ENCODE measurements at places on chromosomes 6 and 20.

DNA sequence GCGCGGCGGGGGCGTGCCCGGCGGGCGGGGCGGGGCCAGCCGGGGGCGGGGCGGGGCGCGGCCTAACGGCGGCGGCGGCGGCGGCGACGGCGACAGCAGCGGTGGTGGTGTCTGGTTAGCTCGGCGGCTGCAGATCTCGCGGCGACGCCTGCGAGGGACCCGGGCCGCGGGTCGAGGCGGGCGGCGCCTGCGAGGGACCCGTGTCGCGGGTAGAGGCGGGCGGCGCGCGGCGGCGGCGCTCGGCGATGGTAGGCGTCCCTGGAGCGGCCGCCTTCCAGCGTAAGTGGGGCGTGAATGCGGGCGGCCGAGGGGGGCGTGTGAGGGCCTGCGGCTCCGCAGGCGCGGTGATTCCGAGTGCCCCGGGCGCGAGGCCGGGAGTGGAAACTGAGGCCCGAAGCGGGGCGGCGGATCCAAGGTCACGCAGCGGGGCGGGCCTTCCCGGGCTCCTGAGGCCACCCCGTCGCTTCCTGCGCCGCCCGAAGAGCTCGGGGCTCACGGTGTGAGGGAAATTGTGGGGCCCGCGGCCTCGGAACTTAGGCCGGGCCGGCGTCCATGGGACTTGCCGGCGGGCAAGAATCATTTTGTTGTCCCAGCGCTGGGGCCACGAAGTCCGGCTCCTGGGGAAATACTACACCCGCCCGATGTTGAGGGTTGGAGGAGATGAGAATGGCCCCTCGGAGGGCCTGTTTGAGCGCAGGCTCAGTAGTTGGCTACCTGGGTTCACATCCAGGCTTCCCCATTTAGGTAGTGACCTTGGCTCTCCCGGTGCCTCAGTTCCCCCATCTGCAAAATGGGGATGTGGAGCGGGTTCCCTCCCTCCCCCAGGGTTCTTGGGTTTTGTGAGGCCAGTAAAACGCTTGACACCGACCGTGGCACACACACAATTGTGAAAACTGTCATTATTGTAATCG lies at the start of gene CBFA2T2:
Gene CBFA2T2, plus strand, starts transcription at position 74 of the 911 bp plus-strand sequence. Its CDS starts 172 bp downstream, at position 246.
- DNase-seq = no peak

DNA sequence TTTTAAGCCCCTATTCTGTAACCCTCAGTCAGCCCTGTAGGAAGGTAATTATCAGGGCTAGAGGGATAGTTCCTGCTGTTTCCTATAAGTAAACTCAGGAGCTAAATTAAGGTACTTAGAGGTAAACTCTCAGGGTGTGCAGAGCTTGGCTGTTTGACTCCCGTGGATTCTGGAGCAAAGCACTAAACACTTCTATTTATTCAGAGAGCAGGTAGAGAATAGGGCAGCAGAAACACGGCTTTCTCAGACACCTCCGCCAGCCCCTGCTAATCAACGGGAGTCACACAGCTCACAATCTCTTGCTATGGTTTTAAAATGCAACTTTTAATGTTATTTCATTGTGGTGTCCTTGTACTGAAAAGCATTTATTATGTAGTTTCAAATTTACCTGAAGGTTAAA lies 21.8 kb downstream of the PRKN start:
- no peak for DNase-seq

DNA sequence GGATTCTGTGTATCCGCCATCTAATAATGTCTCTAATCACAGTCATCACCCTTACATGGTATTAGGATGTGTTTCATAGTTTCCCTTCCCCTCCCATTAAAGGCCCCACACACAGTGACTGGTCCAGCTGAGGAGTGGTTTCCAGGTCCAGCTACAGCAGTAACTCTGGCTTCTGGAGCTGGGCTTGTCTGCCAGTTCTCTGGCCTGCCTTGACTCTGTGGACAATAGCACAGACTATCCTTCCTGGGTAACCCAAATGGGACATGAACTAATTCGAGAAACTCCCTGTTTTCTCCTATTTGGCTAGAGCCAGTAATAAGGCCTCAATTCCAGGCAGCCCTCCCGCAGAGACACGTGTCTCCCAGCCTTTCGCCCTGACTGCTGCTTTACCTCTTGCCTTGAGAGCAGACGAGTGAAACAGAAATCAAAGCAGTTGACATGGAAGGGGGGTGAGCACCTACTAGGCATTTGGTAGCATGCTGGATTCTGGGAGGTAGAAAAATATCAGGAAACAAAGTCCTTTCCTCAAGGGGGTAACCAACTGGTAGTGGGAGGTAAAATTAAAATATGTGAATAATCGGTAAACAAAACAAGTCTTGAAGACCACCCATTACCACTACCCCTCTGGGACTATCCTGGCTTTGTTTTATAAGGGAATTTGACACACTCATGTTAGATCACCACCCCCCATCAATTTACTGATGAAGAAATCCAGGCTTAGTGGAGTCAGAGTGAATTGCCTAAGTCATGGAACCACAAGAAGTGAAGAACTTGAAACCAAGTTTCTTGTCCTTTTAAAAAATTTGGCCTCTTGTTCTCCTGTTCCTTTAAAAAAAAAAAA lies 1.2 kb downstream of the TRAF3IP2 start:
- DNase-seq = no peak

DNA sequence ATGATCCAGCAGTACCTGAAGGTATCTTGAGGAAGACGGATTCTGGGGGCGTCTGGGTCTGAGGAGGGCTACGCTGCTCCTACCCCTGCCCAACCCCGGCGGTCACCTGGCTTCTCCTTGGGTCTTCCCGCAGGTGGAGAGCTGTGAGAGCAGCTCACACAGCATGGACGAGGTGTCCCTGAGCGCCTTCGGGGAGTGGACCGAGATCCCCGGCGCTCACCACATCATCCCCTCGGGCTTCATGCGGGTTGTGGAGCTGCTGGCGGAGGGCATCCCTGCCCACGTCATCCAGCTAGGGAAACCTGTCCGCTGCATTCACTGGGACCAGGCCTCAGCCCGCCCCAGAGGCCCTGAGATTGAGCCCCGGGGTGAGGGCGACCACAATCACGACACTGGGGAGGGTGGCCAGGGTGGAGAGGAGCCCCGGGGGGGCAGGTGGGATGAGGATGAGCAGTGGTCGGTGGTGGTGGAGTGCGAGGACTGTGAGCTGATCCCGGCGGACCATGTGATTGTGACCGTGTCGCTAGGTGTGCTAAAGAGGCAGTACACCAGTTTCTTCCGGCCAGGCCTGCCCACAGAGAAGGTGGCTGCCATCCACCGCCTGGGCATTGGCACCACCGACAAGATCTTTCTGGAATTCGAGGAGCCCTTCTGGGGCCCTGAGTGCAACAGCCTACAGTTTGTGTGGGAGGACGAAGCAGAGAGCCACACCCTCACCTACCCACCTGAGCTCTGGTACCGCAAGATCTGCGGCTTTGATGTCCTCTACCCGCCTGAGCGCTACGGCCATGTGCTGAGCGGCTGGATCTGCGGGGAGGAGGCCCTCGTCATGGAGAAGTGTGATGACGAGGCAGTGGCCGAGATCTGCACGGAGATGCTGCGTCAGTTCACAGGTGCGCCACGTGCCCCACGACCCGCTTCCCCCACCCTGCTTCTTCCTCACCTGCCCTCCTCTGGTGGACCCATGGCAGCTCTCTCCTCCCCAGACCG lies 166.9 kb upstream of the RNF24 start:
- DNase-seq = no peak

DNA sequence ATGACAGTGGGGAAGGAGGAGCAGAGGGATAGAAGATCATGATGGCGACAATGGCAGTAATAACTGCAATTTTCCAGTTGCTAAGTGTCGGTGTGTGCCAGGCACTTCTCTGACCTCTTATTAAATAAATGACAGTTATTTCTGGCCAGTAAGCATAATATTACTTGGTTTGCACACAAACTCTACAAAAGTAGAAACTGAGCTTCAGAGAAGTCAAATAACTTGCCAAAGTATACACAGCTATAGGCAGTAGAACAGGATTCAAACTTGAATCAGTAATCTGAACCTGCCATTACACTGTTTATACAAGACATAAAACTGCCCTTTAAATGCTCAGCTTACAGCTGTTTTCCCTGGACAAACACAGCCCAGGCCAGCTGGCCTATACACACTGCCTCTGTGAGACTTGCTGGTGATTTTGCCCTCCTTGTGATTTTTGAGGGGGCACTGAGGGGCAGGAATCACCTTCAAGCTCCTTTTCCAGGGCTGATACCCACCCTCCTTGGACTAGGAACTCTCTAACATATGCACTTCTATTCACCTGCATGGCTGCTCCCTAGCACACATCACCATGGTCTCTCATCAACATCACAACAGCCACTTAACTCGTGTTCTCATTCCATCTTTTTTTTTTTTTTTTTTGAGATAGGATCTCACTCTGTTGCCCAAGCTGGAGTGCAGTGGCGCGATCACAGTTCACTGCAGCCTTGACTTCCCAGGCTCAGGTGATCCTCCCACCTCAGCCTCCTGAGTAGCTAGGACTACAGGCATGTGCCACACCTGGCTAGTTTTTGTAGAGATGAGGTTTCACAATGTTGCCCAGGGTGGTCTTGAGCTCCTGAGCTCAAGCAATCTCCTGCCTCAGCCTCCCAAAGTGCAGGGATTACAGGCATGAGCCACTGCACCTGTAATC lies 63.6 kb downstream of the SLC23A2 start:
- DNase-seq = no peak

DNA sequence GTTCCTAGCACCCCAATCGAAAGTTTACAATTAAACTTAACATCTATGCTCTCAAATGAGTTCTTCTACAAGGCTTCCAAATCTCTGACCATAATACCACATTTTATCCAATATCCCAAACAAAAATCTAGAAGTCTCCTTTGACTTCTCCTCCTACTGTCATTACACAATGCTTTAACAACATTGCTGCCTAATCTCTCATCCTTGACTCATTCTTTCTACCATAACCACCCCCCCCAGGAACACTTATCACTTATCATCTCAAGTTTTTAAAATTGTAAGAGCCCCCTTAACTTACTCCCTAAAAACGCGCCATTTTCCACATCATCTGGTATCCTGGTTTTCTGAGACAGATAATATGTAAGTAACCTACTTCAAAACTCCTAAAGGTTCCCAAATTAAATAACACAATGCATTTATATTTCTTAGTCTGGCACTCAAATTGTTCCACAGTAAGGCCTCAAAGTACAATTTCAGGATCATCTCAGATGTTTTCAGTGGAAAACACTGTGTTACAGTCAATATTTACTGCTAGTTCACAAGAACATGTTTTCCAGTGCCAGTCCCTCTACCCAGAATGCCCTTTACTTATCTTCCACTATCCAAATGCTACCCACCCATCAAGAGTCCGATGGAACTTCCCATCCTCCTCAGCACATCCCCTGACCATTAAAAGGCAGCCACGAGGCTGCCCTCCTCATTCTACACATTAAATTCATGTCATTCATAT lies 308.2 kb upstream of the THEMIS start:
- no peak for DNase-seq

DNA sequence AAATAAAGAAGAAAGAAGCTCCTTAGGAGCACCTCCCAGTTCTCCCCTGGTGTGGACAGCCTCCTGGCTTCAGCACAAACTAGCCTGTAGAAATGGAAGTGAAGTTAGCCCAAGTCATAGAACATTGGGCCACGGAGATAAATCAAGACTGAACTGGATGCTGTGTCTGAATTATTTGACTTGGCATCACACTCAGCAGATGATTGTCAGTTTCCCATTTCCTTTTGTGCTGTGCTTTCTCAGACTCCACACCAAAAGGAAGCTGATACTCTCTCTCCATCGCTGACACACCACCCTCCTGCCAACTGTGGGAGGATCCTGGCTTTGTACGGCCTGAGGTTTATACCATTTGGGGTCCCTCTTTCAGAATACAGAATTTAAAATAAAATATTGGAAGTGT lies 209.8 kb downstream of the TFAP2A start:
- DNase-seq = no peak

GRCh38 chr6:156775717-156776116 lies 1.5 kb upstream of the ARID1B start:
- DNase-seq = no peak

DNA sequence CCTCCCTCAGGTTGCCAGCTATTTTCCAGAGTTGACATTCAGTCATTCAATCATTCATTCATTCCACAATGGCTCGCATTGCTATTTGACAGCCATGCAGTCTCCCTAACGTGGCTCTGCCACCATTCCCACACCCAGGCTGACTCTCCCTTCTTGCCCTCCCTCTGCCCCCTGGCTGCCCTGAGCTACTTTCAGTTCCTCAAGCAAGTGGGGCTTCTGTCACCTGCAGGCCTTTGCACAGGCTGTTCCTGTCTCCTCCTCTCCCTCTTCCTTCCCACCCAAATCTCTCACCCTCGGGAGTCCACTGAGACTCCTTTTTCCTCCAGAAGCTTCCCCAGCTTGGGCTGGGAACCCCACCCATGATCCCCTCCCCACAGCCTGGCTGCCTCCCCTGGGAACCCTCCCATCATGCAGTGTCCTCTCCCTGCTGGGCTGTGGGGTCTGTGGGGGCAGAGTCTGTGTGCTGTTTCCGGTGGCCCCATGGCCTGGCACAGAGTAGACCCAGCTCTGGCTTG lies 2.6 kb downstream of the PACSIN1 start:
- DNase-seq = no peak

DNA sequence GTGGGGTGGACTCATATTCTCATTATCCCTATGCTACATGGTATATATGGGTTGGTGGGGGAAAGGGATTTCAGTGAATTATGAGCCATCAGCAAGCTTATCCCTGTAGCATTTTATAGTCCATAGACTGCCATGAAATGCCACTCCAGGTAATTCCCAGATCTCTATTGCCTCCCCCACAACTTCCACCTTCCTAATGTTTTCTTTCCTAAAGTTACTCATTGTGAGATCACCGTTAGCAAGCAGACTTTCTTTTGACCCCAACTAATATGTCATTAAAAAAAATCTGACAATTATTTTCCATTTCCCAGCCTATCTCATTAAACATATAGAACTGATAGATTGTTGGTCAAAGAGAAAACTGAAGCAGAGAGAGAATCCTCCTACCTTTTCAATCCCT lies 40.7 kb upstream of the TBX18 start:
- DNase-seq = no peak

DNA sequence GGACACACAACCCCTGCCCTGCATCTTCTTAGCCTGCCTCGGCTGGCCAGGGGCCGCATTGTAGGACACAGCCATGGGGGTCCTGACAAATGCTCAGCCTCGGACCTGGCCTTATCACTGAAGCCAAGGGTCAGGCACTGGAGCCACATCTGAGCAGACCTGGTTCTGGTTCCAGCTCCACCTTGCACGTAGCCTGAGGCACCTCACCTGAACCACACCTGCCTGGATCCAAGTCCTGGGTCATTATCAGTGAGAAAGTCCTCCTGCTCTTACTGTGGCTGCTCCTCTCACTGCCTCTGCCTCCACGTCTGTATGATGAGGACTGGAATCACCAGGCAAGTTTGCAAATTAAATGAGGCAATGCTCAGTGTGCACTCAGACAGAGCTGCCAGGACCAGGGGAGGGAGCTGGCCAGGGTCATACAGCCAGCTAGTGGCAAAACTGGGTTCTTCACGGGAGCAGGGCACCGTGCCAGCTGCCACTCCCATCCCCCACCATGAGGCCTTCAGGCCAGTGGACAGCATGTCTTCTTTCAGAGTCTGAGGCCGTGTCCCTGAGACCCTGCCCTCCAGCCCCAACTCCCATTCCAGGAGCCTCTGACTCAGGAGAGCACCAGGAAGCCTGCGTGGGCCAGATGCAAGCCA lies 40.2 kb downstream of the MRPL14 start:
- DNase-seq = no peak

Data from activated CD8-positive, alpha-beta memory T cell treated with anti-CD3 and anti-CD28 coated beads for 48 hours (primary cell).